ENCODE measurements at places on chromosomes 5 and 9.
A peak's percentile ranks its signal among the peaks of the same experiment; 100 is the strongest.

DNA sequence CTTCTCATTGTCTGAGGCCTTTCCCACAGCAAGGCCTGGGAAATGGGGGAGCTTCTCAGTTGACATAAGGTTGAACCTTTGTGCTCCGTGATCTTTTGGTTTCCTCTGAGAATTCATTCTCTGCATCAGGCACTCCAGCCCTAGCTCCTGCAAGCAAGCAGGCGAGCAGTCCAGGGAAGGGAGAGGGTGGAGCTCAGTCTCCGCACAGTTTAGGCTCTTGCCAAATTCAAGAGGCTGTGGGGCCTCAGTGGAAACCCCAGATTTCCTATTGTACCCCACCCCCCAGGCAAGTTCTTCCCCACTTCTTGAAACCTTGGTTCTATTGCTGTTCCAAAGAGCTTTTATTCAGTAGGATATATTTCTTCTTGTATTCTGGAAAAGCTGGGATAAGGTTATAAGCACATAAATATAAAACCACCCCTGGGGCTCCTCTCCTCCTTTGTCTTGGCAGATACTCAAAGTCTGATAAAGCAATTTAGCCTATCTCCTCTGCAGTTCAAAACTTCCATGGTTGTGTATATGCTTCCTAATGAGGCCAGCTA, 147.2 kb downstream of the PDZD2 start:
- no peak for DNase-seq

DNA sequence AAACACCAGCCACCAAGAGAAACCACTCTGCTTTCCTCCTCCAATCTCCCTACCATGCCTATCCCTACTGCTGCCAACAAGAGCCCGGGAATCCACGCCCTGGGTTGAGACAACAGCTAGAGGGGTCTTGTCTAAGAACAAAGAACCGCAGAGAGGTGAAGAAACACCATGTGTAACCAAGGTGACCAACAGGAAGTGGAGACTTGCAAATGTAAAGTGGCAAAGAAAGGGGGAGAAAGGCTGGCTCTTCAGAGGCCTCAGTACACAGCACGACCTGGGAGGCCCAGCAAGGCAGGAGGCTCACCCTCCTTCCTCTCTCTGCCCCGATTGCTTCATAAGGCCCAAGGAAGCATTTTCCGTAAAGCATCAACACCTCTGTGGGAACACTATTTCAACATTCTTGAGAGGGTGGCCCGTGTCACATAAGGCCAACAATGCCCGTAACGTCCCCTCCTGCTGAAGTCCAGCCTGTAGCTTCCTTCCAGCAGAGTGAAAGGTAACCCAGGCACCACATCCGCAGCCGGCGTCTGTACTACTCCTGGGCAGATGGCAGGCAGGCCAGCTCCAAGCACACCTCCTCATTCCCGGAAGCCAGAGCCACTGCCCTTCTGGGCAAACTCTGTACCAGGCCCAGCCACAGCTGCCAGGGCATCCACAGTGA, 18.3 kb downstream of the CCNJL start:
- no peak for DNase-seq

- DNase-seq: no peak
These were observed 70.0 kb downstream of the SECISBP2 start for GRCh38 chr9:89388084-89388867.

DNA sequence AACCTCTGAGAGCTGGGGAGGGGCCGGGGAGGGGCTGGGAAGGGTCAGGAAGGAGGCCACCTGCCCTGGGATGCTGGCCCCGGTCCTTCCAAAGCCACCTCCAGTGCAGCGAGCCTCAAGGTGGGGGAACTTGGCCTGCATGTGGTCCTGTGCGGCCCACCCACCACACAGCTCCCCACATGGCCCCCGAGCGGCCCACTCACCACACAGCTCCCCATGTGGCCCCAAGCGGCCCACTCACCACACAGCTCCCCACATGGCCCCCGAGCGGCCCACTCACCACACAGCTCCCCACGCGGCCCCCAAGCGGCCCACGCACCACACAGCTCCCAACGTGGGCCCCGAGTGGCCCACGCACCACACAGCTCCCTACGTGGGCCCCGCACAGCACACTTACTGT, 2.0 kb upstream of the LCN10 start:
- no peak for DNase-seq

GRCh38 chr5:963673-964531, 44.7 kb upstream of the NKD2 start:
- peak; percentile 49 for DNase-seq

- no peak for DNase-seq
These were observed 12.4 kb downstream of the NACC2 start for GRCh38 chr9:136082496-136083361.

DNA sequence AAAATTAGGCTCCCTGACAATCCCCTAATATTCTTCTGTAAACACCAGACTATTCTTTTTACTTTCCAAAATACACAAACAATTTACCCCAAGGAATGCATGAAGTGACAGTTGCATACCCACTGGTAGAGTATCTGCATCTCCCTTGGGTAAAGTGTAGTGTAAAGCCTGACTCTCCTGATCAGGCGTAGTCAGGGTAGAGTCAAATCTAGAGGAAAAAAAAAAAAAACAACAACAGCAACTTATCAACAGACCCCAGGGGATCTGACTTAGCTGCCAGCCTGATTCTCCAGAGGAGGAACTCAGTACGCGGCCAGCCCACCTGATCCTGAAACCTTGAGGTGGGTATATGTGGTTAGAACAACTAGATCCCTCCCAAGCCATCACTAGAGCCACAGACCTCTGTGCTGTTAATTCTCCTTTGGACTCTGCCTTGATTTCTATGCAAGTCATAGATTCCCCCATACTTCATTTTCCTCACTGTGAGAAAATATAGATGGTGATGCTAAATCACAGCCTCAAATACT, 61.0 kb downstream of the ZNF608 start:
- DNase-seq: no peak

DNA sequence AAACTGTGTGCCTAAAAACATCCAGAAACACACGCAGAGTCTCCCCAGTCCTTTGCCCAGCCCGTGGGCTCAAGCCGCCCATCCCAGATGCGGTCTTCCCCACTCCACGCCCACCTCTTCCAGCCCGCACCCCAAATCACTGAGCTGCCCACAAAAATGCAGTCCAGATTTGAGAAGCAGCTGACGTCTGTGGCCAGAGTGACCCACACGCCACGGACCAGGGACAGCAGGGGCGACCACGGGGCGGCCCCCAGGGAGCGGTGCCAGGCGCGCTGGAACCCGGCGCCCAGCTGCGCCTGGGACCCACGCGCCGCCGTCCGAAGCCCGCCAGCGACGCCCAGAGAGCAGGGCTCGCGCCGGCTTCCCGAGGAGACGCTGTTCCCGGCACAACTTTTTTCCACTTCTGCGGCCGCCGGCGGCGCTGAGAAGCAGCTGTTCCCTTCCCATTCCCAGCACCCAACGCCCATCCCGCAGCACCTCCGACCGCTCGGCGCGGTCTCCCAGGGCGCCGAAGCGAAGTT, 674 bp downstream of the LHFPL2 start:
- DNase-seq: peak; percentile 64

DNA sequence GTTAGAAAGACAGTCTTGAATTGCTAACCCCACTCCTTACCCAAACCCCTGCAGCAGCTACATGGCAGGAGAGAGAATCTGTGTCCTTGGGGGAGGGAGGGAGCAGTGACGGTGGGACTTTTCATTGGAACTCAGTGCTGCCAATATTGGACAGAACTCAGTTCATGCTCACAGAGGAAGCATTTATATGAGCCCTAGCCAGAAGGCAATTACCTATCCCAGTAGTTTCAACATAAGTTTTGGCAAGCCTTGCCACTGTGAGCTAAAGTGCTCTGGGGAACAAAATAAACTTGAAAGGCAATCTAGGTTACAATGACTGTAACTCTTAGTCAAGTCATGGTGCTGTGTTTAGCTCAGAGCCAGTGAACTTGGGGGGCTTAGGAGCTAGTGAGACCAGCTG, 1013.4 kb upstream of the COX7C start:
- no peak for DNase-seq

- DNase-seq: peak; percentile 4
These were observed 1365.3 kb upstream of the WWC1 start for GRCh38 chr5:166926138-166926537.

DNA sequence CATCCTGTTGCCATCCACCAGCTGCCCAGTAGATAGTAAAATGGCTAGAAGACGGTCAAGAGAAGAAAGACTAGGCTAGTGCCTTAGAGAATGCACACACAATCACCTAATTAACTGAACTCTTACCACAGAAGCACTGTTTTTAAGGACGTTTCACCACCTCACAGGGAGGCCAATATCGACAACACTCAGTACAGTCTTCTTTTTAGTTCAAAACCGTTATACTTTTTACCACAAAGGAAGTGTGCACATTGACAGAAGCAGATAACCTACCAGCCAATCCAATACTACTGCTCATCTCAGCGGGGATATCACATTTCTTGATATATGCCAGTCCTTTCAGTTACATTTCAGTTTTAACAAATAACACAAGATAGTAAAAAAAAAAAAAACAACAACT, 122.3 kb downstream of the GNAQ start:
- DNase-seq: no peak

- no peak for DNase-seq
These were observed 93.1 kb upstream of the TBCA start for GRCh38 chr5:77869116-77869798.

GRCh38 chr9:35856206-35856605, 14.0 kb downstream of the OR13J1 start:
- no peak for DNase-seq

DNA sequence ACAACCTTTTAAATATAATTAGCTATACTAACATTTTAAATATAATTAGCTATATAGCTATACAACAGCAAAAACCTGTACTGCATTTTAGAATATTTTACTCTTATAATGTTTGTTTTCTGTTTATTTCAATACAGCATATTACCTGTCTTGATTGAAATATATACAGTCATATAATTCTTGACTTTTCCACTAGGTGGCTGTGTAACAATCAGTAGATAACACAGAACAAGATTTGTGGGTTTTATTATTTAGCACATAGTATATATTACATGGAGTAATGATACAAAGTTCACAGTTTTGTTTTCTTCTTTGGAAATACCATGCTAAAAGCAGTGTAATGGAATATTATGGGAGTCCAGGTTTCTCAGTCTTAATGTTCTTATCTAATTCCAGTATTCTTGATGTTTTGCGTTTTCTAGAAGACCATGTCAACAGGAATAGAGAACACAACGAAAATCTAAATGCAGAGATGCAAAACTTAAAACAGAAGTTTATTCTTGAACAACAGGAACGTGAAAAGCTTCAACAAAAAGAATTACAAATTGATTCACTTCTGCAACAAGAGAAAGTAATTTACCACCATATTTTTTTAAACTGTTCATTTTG, 13.3 kb downstream of the HMMR start:
- peak; percentile 11 for DNase-seq

- no peak for DNase-seq
These were observed 291.9 kb upstream of the PDE4D start for GRCh38 chr5:60185231-60186099.

DNA sequence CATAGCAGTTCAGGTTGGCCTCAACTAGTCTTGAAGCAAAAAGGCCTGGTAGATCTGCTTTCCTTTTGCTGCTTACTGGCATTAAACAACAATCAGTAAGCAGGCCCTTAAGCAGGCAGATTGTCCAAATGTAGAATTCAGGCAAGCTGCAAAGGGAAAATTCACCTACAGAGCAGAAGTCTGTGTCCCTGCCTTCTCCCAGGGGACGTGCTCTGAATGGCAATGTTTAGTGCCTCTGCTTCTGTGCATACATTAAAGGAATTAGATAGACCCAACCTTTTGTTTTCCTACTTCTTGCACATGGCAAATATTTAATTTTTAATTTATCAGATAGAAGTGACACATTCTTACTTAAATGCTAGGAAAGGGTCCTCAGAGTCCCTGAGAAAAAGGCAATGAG, 328.8 kb upstream of the PIK3R1 start:
- no peak for DNase-seq

- no peak for DNase-seq
These were observed 34.8 kb downstream of the HMGXB3 start for GRCh38 chr5:150035139-150035895.

- peak; percentile 74 for DNase-seq
These were observed 763.8 kb downstream of the DTWD2 start for GRCh38 chr5:118224546-118224945.

DNA sequence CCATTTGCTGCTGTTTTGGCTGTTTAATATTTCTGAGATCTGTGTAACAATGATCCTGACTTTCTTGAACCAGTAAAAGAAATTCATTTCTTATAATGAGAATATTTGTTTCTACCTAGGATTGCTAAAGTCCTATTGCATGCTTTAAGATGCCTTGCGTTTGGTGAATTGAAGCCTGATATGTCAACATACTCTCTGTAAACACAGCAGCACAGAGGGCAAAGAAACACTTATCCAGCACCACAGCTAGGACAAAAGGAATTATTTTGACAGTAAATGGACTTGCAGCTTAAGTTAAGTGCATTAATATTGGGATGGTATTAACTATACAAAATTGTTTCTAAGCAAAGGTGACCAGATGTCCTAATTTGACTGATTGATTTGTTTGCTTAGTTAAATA, 2031.2 kb upstream of the CDH6 start:
- no peak for DNase-seq

DNA sequence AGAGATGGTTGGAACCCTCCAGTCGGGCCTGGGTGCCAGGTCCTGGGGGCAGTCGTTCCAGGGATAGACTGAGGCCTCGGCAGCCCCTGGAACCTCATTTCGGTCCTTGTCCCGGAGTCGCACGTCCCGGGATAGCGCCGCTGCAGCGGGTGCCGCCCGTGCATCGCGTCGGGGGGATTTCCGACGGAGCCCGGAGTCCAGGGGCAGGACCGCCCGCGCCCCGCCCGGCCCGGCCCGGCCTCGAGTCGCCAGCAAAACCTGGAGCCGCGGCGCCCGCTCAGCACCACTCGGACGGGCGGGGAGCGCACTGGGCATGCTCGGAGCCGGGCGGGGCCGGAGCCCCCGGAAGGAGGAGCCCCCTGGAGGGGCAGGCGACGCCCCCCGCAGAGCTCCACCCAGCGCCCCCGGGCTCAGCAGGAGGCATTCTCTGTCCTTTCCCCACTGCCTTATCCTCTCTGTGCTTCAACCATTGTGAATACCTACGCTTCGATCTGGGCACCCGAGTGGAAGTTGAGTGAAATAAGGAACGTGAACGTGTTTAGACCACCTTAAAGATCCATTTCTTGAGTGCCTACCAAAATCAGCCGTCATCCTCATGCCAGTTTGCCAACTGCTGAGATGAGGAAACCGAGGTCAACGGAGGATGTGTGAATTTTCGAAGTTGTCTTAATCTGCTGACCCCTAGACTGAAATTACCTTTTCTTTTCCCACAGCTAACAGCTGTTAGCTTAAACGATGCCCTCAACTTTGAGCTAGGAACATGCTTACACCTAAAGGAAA, 1.7 kb upstream of the PTPN3 start:
- no peak for DNase-seq

All from astrocyte (in vitro differentiated cells and primary cell).